ENCODE measurements at places on chromosomes 5 and 9.

GRCh38 chr5:112636751-112637150, 100.9 kb upstream of the APC start:
- DNase-seq: no peak

DNA sequence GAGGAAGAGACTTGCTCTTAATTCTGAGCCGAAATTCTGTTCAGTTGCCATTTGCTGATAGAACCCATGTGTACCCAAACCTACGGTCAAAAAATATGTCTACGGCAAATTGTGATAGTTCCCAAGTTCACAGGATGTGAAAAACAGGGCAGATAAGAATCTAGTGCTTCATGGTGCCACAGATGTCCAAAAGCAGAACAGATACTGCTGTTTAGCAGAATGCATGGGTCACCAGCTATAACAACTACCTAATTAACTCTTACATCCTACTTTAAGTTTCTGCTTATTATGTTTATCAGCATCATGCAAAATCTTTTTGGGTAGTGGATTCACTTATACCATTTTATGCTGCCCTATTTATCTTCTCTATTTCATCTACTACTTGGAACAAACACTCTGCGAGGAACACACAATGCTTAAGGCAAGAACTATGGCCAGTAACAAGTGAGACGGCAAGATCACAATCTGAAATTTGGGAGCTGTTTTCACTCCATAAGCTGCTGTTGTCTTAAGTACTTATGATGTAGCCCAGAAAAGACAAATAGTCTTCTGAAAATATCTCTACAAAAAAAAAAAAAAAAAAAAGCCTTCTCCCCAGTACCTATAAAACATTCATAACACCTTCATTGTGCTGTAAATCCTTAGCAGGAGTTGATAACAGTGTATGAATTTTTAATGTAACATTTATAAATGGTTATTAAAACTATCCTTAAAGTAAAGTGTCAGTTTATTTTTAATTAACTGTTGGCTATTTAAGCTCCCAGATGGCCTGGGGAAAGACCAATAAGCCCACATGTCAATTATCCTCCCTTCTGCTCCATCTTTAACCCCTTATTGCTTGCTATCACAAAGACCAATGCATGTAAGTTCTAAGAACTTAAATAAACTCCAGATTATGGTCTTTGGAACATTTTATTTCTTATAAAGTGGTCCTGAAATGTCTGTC, 232.3 kb downstream of the TLR4 start:
- peak; percentile 85 for DNase-seq

- peak; percentile 84 for DNase-seq
Observed at GRCh38 chr9:134698587-134699342, 57.2 kb downstream of the COL5A1 start.

GRCh38 chr9:90921104-90921503, 119.5 kb downstream of the SYK start:
- DNase-seq: no peak

DNA sequence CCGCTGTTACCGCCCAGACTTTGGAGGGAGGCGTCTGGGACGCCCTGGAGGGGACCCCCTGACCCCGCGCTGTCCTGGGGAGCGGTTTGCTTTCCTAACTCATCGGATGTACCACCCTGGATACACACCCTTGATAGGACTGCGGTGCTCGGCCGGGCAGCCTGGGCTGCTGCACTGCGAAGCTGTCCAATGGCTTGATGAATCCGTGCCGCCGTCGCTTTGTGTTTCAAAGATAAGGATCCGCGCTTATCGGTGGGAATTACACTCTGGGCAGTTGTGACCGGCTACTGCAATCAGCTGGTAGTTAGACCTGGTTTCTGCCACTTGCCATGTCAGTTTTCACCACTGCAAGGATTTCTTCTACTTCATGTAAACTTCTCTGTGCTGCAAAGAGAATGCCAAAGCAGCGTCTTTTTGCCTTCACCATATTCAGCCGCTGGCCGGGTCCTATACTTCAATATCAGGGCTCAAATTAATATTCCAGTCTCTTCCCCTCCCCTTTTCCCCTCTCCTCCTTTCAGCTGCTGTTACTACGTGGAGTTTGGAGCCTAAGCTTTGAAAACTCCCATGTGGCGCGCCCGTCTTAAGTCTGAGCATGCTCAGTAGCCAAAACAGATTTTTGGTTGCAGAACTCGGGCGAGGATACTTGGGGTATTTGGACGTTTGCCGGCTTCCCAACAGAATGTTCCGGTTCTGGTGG, 727 bp downstream of the SMAD5 start:
- peak; percentile 76 for DNase-seq

DNA sequence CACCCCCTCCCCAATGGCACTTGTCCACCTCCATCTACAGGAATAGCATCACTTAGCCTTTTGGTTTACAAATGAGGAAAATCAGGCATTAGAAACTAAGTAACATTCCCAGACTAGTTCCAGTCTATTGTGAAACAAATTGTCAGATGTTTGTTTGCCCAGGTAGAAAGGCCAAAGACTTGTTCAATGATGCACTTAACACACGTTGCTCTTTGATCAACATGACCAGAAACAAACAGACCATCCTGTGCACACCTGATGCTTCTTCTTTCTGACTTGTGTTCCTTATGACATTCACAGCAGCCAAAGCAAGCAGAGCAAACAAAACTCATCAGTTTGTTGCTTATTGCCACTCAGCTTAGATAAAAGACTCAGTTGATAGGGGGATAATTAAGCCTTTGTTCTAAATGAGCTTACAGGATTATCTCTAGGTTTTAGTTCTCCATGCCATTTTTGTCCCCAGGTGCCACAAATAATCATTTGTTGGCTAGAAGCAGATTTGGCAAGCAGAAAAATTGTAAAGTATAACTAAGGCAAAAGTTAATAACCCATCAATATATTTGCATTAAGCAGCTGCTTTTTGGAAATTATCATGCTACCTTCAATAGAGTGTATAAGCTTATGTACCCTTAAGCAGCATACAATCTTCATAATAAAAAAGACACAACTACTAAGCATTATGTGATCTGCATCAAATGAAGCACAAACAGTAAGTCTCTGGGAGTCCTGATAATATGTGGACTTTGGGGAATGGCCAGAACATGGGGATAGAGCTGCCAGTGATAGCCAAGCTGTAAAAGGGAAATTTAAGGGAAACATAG, 26.3 kb upstream of the FST start:
- peak; percentile 74 for DNase-seq

- no peak for DNase-seq
Observed at GRCh38 chr9:8437876-8438275, 638.3 kb upstream of the DMAC1 start.

DNA sequence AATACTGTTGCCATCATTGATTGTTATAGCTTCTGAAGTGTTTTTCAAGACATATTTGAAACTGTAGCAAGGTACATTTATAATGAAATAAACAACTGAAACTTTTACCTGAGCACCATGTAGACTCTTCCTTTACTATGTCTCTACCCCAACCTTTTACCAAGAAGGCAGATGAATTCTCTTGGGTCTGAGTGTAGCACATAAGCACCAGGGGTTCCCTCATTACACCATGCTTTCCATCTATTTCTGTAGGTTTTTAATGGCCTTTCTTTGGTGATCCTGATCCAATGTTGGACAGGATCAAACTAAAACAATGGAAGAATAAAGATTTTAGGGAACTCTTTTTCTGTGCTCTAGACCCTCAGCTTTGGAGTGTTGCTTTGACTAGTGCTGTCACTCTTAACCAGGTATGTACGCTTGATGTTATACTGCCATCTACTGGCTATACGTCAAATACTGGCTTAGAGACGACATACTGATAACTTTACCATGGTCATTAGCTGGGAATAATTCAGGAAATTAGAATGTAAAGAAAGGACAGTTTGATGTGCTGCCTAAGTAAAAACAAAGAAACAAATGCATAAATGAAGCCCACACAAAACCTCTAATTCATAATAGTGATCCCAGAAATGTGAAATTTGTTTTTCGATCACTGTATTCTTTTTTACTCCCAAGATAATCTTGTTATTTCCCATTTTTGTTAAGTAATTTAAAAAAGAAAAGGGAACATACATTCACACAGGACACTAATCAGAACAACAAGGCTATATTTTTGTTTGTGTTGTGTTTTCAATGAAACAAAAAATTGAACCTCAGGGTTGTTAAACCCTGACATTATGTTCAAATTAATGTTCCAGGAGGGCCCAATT, 30.7 kb downstream of the IFNW1 start:
- DNase-seq: peak; percentile 79

- peak; percentile 11 for DNase-seq
Observed at GRCh38 chr5:143886651-143887638, 75.0 kb downstream of the HMHB1 start.

DNA sequence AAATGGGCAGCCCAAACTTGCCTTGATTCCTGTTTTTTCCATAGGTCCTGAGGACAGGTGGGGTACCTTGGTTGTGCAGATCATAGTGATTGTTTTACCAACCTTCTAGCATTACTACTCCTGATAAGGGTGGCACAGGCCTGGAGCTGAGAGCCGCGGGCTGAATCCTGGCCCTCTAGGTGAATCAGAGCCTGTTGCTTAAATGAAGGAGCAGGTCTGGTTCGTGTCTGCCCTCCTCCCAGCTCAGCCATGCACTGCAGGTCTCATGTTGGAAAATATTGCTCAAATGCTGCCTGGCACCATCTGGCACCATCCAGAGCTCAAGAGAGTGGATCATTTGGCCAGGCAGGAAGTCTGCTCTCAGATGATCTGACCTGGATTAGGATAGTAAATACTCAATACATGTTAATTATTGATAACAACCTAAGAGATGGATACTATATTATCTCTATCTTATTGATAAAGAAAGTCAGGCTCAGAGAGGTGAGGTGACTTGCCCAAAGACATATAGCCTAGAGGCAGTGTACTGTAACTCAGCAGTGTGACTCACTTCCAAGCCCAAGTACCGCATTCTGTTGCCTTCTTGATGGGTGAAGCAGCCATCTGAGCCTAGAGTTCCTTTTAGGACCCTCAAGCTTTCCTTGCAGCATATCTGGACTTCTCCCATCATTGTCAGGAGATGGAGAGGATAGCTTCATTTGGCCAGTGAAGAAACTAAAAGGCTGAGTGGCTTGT, 104.3 kb upstream of the PITX1 start:
- DNase-seq: no peak

GRCh38 chr9:81394881-81395675, 294.3 kb downstream of the TLE1 start:
- DNase-seq: peak; percentile 3

DNA sequence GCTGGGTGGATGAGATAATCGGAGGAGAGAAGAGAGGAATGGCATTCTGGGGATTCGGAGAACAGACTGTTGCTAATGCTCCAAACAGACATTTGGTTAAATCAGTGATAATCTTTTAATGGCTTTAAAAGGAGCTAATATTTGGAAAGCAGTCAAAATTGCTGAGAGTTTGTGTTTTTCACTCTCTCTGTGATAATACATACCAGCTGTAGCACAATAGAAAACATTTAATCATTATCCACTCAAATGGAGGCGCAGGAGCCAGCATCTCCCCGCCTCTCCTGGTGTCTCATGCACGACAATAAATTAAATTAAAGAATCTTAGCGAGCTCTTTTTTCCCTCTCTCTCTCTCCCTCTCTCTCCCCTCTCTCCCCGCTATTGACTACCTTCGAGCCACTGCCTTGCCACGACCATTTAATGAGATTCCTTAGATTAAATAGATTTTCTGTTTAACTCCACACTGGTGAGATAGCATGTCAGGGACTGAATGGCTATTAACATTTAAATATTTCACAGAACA, 268.6 kb upstream of the MVB12B start:
- peak; percentile 95 for DNase-seq

GRCh38 chr9:23438299-23438907, 387.6 kb downstream of the ELAVL2 start:
- DNase-seq: no peak

GRCh38 chr5:175059687-175060211, 335.4 kb downstream of the MSX2 start:
- DNase-seq: peak; percentile 24

- DNase-seq: no peak
Observed at GRCh38 chr5:132026516-132027008, 15.1 kb upstream of the ACSL6 start.

DNA sequence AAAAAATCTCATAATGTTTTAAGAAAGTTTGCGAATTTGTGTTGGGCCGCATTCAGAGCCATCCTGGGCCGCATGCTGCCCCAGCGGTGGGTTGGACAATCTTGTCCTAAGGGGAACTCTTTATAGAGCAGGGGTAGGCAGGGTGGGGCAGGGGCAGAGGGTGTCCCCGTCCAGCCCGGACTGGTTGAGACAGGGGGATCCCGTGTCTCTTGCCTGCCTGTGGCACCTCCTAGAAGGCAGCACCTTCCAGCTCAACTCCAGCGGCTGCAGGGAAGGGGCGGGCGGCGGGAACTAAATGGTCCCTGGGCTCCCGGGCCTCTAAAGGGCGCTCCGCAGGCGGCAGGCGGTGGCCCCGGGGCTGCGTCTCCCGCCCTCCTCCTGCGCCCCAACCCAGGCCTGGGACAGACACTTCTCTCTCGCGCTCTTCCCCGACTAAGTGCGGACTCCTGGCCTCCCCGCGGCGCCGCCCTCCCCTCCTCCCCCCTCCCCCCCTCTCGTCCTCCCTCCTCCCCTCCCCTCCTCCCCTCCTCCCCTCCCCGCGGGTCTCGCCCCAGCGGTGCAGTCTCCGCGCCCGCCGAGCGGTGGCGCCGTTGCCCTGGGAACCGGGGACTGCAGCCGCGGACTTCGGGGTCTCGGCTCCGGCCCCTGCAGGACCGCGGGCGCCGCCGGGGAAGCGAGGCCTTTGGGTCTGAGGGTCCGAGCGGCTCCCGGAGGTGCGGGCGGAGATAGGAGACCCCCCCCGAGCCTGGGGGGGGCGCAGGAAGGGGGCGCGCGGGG, 132.6 kb downstream of the MRPL36 start:
- DNase-seq: peak; percentile 45

GRCh38 chr5:123753937-123754891, 242.2 kb downstream of the CSNK1G3 start:
- DNase-seq: no peak

DNA sequence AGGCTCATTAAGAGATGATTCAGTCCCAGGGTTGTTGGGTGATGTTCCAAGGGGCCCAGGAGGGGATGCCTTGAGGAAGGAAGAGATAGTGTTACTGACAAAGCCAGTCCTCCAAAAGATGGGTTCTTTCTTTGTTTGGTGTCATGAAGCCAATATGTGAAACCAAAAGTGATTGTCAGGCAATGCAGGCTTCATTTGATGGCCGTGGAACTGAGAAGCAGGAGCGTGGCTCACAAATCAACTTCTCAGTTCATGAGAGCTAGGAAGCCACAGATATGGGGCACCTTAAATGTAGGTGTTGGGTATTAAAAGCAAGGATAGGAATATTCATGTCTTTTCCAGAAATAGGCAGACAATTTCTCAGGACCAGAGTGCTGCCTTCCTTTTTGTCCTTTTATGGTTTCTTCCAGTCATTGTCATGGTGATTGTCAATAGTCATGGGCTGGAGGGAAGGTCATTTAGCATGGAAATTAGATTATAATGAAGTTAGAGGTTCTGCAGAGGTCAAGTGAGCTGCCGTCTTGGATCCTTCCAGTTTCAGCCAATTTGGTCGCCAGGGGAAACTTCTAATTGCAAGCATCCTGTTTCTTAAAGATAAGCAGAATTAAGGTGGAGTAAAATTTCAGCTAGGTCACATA, 393.0 kb downstream of the NTRK2 start:
- DNase-seq: no peak
